ENCODE measurements at places on chromosomes 12 and 14. TPM values are rescaled to one million over a fixed set of nuclear protein-coding genes. Genes with fewer than 3 reads are reported as not detected.
A peak's percentile ranks its signal among the peaks of the same experiment; 100 is the strongest.

GRCh38 chr12:108853981-108854446, 3.4 kb downstream of the SSH1 start:
- peak; percentile 59 for ATAC-seq

PRICKLE1 gene
- total RNA-seq = 24.8 TPM

GRCh38 chr14:77067632-77068516, 30.2 kb upstream of the CIPC start:
- peak; percentile 71 for ATAC-seq

DNA sequence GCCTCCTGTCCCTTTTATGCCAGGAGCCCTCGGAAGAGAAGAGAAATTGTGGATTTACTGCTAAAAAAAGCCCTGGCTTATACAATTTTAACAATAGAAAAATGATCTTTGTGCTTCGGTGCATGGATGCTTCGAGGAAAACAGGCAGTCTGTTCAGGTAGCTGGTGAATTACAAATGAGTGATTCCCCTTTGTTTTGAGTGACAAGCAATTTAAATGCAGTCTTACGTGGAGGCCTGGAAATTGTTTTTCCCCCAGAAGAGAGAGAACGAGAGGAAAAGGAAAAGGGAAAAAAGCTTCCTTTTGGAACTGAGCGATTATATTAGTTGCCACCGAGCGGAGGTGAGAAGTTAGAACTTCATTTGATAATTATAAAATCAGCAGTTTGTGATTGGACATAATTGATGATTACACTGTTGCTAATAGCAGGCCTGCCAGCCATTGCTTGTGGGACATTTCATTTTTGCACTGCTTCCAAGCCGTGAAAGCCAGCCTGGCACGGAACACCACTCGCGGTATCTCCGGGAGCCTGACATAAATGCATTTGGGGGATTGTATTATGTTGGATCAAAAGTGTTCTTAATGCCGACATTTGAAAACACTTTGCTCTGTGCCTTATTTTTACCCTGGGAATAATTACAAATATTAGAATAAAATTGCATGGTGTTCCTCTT, 117.7 kb downstream of the PHETA1 start:
- ATAC-seq = no peak

ZDHHC22 gene
- total RNA-seq = not detected

- no peak for ATAC-seq
These were observed 7.4 kb upstream of the POU6F1 start for GRCh38 chr12:51225234-51225633.

- ATAC-seq = no peak
These were observed 209.7 kb upstream of the FAR2 start for GRCh38 chr12:28939427-28939826.

- ATAC-seq = no peak
These were observed 5.6 kb downstream of the TCTN1 start for GRCh38 chr12:110619534-110619953.

SLC38A4 gene
- 0.54 TPM for total RNA-seq

GRCh38 chr14:76656592-76656991, 104.7 kb upstream of the VASH1 start:
- ATAC-seq = no peak

- no peak for ATAC-seq
These were observed 67.7 kb downstream of the BCAT1 start for GRCh38 chr12:24881227-24881626.

DNA sequence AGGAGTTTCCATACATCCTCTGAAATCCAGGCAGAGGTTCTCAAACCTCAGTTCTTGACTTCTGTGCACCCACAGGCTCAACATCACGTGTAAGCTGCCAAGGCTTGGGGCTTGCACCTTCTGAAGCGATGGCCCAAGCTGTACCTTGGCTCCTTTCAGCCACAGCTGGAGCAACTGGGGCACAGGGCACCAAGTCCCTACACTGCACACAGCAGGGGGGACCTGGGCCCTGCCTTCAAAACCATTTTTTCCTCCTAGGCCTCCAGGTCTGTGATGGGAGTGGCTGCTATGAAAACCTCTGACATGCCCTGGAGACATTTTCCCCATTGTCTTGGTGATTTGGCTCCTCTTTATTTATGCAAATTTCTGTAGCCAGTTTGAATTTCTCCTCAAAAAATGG, 10.6 kb downstream of the AREL1 start:
- no peak for ATAC-seq

DNA sequence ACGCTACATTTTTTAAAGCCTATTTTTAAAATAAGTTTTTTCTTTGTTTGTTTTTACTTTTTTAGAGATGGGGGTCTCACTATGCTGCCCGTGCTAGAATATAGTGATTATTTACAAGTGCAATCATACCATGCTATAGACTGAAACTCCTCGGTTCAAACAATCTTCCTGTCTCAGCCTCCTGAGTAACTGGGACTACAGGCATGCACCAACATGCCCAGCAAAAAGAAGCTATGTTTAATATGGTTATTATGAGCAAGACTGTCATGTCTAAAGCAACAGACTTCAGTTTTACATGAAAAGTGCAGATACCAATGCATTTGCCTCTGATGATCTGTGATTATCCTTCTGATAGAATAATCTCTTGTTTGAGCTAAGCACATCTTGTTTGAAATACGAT, 45.6 kb upstream of the SGPP1 start:
- ATAC-seq = no peak

GRCh38 chr14:102893452-102893851, 29.0 kb upstream of the AMN start:
- ATAC-seq = peak; percentile 98

DNA sequence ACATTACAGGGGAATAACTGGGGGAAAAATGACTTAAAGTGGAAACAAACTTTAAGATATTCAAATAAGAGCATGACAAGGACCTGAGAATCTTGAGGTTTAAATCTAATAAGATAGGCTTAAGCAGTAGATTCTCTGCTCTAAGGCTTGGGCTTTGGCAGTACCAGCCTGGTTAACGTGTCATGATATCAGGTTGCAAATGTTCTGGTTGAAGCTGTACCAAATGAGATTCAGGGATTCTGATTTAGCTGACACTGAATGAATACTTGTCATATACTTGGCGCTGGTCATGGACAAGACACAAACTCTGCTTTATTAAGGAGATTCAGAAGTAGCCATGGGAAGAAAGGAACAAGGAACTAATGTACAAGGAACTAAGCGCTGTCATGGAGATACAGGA, 6.1 kb downstream of the TCP11L2 start:
- no peak for ATAC-seq

- ATAC-seq = no peak
These were observed 40.5 kb downstream of the MED13L start for GRCh38 chr12:116236976-116237375.

Measured in gastroesophageal sphincter (tissue), 4 donors.